ENCODE measurements at places on chromosomes 12 and 14. TPM values are rescaled to one million over a fixed set of nuclear protein-coding genes. Genes with fewer than 3 reads are reported as not detected.

GRCh38 chr14:79044894-79045624 is 874.9 kb downstream of the NRXN3 start:
- no peak for DNase-seq

- DNase-seq: peak; percentile 25
These were observed 26.8 kb upstream of the PEX5 start for GRCh38 chr12:7162691-7163114.

- no peak for DNase-seq
These were observed 176.3 kb downstream of the C12orf75 start for GRCh38 chr12:105506678-105507310.

DNA sequence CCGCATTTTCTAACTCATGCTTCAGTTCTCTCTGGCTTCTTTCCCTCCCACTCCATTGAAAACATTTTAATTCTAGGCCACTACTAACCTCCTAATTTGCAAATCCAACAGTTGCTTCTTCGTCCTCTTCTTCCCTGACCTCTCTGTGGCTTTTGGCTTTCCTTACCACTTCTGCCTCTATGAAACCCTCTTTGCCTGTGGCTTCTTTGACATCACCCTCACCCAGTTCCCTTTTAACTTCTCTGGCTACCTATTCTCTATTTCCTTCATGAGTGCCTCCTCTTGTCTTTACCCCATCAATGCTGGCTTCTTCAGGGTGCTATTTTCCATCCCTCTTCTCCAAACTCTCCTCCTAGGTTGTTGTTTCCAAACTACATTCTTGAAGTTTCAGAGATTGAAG is 4.4 kb upstream of the HCFC2 start:
- DNase-seq: no peak

GRCh38 chr14:77641534-77642341 is 25.3 kb upstream of the SPTLC2 start:
- DNase-seq: no peak

The NRIP2 gene
- 0.13 TPM for total RNA-seq

The PPP1R1A gene
- total RNA-seq: 1.3 TPM

GRCh38 chr14:57171903-57172302 is 96.8 kb downstream of the EXOC5 start:
- no peak for DNase-seq

DNA sequence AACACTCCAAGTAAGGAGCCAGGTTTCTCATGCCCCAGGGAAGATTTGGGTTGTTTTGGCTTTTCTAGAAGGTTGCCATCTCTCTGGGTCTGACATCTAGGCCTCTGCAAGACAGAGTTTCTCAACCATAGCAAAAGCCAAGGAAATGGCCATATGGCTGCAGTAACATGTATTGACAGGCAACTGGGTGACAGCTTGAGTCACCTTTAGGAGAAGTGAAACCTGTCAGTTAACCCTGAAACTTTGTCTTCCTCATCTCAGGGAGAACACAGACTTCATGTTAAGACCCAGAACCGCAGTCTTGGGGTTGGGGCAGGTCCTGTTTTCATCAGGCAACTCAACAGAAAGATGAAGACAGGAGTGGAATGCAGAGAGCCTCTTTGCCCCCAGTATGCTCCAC is 46.0 kb upstream of the PLBD1 start:
- DNase-seq: no peak

The NFATC4 gene
- 42.4 TPM for total RNA-seq

The TSPAN19 gene
- 0.59 TPM for total RNA-seq

The TBX3 gene
- total RNA-seq: 0.41 TPM

The CNTN1 gene
- 0.46 TPM for total RNA-seq

- DNase-seq: no peak
These were observed 128.1 kb downstream of the PPM1H start for GRCh38 chr12:62806893-62807292.

The PAX9 gene
- not detected for total RNA-seq

DNA sequence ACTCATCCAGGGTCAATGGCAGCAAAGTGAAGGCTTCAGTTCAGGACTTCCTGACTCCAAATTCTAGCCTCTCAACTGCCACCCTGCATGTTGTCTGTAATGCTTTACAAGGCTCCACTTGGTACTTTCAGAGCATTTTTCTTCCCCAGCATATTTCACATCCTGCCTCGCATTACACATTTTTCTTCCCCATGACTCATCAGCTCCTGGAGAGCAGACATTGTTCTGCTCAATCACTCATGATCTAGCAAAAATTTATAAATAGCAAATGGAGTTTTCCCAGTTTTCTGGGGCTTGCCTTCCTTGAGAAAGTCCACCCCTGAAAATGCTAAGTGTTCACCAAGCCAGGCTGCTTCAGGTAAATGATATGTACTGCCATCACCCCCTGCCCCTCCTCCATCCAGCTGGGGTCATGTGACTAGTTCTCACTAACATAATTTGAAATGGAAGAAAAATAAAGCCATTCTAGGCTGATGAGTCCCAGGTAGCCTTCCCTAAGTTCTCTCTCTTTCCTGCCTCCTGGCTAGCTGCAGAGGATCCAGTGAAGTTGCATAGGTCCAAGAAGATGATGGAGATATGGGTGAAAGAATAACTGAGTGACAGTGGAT is 69.4 kb downstream of the ARMH4 start:
- DNase-seq: no peak

GRCh38 chr12:111753144-111753881 is 13.4 kb upstream of the ALDH2 start:
- peak; percentile 67 for DNase-seq

DNA sequence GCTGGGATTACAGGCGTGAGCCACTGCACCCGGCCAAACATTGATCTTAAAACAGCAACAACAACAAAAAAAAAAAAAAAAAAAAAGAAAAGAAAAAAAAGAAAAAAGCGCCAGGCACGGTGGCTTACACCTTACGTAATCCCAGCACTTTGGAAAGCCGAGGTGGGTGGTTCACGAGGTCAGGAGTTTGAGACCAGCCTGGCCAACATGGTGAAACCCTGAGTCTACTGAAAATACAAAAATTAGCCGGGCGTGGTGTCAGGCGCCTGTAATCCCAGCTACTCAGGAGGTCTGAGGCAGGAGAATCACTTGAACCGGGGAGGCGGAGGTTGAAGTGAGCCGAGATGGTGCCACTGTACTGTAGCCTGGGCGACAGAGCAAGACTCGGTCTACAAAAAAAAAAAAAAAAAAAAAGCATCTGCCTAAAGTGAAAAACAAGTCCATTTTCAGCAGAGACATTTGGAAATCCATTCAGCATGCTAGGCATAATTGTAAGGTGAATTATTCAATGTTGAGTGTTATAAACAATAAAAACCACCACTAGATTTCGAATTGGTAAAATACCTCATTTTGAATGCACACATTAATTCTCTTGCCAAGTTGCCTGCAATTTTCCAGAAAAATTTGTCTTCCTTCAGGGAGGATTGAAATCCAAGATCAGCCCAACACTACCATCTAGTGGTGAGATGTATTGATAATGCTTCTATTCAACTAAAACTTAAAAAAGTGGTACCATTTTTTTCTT is 8.0 kb upstream of the CERS5 start:
- peak; percentile 41 for DNase-seq

DNA sequence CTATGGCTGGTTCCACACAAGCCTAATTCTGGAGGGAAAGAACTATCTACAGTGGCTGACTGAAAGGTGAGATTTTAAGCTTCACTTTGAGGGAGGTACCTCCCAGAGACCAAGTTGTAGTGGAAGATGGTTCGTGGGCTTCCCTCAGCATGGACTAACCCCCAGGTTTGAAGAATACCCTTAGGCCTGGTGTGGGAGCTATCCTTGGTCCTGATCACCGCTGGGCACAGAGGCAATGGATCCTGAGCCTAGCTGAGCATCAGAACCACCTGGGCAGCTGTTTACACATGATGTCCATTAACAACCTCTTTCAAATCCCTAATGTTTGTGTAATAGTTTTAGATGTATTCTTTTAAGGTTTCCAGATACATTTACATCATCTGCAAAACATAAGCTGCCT is 10.3 kb downstream of the DAO start:
- peak; percentile 12 for DNase-seq

DNA sequence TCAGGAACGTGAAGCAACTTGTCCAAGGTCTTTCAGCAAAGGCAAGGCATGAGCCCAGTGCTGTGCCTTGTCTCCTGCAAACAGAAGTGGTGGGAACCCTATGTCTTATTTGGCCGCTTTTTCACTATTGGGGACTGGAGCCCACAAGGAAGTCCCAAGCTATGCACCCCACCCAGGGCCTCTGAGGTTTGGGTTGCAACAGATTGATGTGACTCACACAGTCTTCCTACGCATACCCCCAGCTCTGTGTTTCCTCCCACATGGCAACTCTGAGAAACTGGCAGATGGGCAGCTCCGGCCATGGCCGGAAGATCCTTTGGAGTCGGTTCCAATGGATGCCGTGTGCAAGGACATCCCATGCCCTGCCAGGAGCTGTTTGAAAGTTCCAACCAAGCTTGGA is 28.3 kb upstream of the CMKLR1 start:
- no peak for DNase-seq

The KCNMB4 gene
- total RNA-seq: 17.4 TPM

GRCh38 chr12:56257071-56257470 is 1.1 kb downstream of the ANKRD52 start:
- no peak for DNase-seq

DNA sequence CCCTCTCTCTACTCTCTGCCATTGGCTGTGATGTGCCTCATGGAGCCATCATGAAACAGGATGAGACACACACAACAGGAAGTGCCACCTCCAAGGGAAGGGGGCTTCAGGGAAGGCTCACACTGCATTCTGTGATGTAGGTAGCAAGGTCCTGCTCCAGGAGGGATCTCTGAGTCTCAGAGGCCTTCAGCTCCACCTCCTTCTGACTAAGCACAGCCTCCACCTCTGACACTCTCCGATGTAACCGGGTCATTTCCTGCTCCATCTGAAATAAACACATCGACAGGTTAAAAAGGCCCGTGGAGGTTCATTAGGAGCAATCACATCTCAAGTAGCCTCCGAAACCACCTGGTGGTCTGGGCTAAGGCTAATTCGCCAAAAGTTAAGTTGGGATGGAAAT is 93.3 kb downstream of the CIT start:
- no peak for DNase-seq

The KLRK1 gene
- total RNA-seq: not detected

- DNase-seq: no peak
These were observed 25.0 kb downstream of the FGD6 start for GRCh38 chr12:95192271-95192670.

The RNASE9 gene
- total RNA-seq: not detected

- no peak for DNase-seq
These were observed 200.3 kb downstream of the KTN1 start for GRCh38 chr14:55780156-55780946.

GRCh38 chr14:76375947-76376404 is at the start of gene ESRRB:
Gene ESRRB (plus strand): TSS chr14:76376137. CDS start chr14:76376402, 265 bp downstream.
- DNase-seq: peak; percentile 27

- DNase-seq: no peak
These were observed 6.1 kb downstream of the ERBB3 start for GRCh38 chr12:56086096-56086495.

The ERP27 gene
- 0.46 TPM for total RNA-seq

DNA sequence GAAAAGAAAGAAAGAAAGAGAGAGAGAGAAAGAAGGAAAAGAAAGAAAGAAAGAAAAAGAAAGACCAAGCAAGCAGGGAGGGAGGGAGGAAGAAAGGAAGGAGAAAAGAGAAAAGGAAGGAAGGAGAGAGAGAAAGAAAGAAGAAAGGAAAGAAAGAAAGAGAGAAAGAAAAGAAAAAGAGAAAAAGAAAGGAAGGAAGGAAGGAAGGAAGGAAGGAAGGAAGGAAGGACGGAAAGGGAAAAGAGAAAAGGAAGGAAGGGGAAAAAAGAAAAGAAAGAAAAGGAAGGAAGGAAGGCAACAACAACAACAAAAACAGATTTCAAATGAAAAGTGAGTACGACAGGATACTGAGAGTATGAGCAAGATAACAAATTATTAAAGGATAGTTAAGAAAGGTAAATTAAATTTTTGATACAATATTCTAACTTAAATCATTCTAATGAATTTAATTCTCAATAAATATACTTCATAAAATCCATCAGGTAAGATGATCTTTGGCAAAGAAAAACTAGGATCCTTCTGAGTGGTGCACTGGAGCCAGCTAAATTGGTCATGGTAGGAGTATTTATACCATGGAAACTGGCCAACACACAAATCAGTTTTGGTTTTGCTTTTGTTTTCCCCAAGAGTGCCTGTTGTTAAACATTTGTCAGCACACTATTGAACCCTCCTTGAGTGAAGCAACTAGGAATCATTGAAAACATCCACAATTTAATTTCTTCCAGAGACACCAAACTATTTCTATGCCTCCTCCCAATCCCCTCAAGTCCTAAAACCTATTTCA is 56.1 kb upstream of the DYRK2 start:
- no peak for DNase-seq

DNA sequence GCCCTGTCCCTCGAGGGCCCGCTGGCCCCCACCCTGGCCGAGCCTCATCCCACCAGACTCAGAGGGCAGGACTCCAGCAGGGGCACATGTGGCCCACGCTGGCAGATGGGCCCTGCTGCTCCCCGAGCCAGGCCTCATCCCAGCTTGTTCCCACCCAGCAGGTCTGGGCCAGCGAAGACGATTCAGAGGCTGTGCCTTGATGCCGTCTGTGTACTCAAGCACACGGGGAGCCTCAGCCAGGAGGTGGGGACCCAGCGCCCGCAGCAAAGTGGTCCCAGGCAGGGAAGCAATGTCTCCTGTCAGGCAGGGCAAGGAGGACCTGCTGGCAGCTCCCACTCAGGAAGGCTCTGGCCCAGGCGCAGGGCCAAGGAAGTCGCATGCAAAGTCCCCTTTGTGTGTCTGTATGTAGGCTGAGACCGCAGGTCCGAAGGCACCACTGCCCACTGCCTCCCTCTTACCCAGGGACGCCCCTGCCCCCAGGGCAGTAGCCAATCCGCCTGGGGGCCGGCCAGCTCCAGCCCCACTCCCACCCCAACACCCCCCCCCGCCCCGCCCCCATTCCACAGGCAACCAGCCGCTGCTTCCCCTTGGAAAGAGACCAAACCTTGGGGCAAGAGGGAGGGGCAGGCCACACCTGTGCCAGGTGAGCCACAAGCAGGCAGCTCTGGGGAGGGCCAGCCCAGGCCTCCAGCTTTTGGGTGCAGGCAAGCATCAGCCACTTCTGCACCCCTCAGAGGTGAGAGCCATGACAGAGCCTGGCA is 9.4 kb downstream of the DEGS2 start:
- no peak for DNase-seq

- no peak for DNase-seq
These were observed 50.4 kb downstream of the KCNK10 start for GRCh38 chr14:88272390-88273269.

The CDH24 gene
- 13.6 TPM for total RNA-seq

DNA sequence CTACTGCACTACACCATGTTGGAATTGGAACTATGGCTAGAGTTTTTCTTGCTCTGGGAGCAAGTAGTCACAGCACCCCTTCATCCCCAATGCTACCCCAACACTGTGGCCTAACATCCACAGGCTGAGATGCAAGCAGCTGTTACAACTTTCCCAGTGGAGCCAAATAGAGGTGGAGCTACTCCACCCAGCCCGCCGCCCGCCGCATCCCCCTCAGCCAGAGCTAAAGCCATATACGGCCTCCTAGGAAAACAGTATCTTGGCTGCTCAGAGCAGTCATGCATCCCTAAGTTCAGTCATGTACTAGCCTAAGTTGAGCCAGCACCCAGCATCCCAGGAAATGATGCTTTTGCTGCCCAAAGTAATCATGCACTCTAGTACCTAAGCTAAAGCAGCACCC is 17.2 kb upstream of the GARIN2 start:
- no peak for DNase-seq

All from endothelial cell (in vitro differentiated cells).